Activated CD4-positive, alpha-beta T cell treated with anti-CD3 and anti-CD28 coated beads, Interleukin-2, amount 50 U/mL, for 48 hours (primary cell): ENCODE measurements at places on chromosomes 7 and 10.

DNA sequence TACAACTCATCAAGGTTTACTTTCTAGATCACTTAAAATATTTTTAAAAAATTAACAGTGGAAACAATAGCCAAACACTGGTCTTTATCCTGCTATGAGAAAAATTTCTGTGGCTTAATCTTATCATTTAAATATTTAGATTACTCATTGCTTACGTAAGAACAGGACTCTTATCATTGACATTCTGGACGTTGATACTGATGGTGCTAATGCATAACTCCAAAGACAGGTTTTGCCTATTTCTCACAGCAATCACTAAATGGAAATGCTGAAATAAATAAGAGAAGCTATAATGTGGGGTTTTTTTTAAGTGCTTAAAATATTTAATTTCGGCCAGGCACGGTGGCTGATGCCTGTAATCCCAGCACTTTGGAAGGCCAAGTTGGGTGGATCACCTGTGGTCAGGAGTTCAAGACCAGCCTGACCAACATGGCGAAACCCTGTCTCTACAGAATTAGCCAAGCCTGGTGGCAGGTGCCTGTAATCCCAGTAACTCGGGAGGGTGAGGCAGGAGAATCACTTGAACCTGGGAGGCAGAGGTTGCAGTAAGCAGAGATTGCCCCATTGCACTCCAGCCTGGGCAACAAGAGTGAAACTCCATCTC lies 195.0 kb downstream of the HGF start:
- no peak for DNase-seq

GRCh38 chr10:87562750-87563149 lies 58.1 kb downstream of the MINPP1 start:
- no peak for DNase-seq

- no peak for DNase-seq
Measured at GRCh38 chr10:132774902-132775863, 10.8 kb downstream of the NKX6-2 start.

- DNase-seq, result no peak
Measured at GRCh38 chr7:132656846-132657776, 80.8 kb upstream of the PLXNA4 start.

DNA sequence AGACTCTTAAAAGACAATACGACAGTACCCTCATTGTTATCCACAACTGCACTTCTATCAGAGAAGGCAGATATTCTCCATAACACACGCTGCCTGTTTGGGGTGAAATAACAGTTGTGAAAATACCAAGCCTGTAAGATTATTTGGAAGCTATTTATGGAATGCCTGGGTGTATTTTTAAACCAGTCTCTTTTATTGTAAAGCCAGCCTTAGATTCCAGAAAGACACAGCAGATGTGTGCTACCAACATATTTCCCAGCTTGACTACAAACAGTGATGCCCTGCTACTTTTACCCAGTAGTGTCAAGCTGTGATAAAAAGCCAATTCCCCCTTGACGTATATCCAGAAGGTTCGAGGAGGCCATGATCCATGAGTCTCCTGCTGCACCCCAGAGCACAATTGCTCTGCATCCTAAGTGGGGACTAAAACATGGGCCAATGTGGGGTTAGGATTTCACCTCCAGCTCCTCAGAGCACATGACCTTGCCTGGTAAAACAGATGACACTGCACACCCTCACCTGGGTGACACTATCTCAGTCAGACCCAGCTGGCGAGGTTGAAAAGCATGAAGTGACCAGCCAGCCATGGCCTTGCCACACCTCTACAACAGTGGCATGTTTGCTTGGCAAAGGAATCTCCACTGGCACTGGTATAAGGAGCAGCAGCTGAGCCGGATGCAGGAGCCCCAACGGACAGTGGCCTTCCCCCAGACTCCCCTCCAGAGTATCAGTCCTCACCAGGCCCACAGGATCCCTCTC lies 62.2 kb downstream of the GFRA1 start:
- no peak for DNase-seq

GRCh38 chr10:130411496-130412085 lies 275.4 kb downstream of the GLRX3 start:
- no peak for DNase-seq

DNA sequence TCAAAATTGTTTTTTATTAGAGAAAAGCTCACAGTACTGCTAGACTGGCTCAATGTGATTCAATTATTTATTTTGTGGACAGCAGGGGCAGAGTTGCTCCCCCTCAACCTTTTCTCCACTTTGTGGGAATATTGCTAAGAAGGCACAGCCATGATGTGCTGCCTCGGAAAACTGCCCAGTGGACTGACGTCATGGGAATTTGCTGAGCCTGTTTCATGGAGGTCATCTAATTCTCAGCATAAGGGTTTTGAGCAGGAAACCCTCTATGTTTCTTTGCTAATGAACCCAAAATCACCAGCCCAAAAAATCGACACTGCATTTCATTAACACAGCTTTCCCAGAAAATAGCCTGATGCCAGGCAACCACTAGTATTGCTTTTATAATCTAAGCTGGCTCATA lies 228.8 kb upstream of the FAM3C start:
- no peak for DNase-seq

- no peak for DNase-seq
Measured at GRCh38 chr7:95095966-95096540, 188.7 kb downstream of the PPP1R9A start.

GRCh38 chr7:4749363-4749762 lies 26.1 kb upstream of the AP5Z1 start:
- DNase-seq, result no peak

DNA sequence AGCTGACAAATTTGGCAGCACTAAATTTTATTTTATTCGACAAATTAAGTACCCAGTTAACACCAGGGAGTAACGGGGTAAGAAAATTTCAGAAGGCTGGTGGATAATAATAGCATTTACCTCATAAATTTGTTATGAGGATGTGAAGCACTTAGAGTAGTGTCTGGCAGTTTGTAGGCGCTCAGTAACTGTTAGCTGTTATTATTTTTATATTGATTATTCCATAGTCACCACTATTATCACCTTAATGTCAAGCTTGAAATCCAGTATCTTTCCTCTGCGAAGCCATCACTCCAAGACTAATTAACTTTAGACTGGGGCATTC lies 563 bp upstream of the COA1 start:
- no peak for DNase-seq

- DNase-seq, result peak; percentile 21
Measured at GRCh38 chr7:140639366-140640053, 1.1 kb downstream of the DENND2A start.

- DNase-seq, result no peak
Measured at GRCh38 chr7:75639886-75640190, 98.9 kb downstream of the HIP1 start.

DNA sequence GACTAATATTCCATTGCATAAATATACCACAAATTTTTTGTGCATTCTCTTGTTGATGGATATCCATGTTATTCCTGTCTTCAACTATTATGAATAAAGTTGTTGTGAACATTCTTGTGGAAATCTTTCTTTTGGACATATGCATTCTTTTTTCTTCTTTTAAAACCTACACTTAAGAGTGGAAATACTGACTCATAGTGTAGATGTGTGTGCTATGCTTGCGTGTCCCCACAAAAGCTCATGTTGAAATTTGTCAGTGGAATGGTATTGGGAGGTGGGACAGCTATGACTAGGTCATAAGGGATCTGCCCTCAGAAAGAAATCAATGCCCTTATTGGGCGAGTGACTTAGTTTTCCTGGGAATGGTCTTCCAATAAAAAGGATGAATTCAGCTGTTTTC lies 203.6 kb upstream of the PRSS58 start:
- no peak for DNase-seq

GRCh38 chr7:129896568-129897382 lies 56.0 kb downstream of the UBE2H start:
- DNase-seq, result no peak

- no peak for DNase-seq
Measured at GRCh38 chr10:78013564-78013963, 15.8 kb downstream of the POLR3A start.

GRCh38 chr10:54449056-54449455 lies 352.0 kb downstream of the PCDH15 start:
- DNase-seq, result no peak

DNA sequence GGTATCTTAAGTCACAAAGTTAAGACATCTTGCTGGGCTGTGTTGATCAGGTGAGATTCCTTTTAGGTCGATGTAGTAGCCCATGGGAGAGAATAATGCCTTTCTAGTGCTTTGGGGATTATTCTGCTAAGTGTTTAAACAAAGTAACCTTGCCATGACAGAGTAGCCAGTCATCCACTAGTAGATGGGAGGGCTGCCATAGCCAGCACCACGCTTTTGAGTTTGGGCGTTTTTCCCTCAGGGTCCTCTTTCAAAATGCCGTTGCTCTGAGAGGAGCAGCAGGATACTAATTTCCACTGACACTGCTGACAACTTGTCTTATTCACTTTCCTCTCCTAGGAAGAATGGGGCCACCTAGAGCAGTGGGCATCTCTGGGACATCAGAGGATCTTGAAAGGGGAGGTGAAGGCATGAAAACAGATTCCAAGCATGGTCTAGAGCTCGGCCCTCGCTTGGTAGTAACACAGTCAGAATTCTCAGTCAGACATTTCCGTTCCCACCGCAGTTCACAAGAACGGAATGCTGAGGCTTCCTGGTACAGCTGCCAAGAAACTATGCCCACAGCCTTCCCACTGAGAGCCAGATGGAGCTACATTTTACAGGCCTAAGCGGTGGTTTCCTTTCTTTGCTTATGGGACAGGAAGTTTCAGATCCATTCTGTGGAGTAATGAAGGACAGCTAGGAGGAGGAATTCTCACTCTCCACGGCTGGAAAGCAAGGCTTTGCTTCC lies 15.3 kb upstream of the RSU1 start:
- DNase-seq, result no peak

DNA sequence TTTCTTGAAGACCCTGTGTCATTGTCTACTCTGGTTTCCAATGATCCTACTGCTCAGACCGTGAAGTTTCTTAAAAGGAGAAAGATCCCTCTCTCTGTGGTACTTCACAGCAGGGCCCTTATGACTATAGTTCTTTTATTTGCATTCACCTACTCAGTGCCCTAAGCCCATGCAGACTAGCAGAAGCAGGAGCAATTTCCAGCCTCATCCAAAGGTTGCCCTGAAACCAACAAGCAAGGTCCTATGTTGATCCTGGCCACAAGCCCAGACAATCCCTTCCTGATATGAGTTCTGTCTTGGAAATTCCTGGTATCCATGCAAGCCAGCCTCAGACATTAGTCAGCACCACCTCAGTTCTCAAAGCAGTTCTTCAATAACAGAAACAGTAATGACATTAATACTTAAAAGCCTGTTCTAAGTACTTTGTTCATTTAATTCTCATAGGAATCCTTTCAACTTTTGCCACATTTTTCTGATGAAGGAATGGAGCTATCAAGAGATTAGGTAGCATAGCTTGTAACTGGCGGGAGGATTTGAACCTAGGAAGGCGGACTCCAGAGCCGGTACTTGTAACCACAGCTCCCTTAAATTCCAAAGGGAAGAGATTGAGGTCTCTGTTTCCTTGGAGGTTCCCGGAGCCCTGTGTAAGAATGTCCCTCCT lies 58.1 kb upstream of the ST8SIA6 start:
- no peak for DNase-seq

DNA sequence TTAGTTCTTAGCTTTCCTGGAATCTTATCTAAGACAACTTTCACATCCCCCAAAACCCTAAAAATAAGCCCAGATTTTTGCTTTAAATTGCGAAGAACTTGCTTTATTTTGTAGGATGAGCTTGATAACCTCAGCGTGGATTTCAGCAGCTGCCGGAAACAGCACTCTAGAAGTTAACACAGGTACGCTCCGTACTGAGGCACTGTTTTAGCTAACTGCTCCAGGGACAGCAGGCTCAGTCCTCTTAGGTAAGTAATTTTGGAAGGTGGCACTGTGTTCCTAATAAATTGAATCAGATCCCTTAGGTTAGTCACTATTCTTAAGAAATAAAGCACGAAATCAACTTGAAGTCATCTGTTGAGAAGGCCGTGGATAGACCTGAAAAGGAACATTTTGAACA lies 2.2 kb upstream of the AUTS2 start:
- no peak for DNase-seq

- no peak for DNase-seq
Measured at GRCh38 chr10:35223016-35223415, 96.4 kb downstream of the CREM start.

DNA sequence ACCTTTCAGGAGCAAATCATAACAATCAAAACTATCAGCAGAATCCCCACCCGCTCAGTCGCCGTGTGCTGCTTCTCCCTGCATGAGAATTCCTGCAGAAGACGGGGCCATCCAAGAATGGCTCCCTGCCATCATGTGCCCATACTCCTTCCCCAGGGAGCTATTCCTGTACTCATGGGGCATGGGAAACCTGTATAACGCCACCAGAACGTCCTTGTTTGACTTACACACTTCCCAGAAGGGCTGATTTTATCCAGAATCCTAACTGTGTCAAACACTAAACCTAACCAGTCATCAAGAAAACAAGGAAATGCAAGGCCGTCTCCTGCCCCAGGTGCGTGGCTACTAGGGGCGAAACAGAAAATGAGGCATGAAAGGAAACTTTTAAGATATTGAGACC lies 16.0 kb downstream of the DIP2C start:
- DNase-seq, result no peak

- no peak for DNase-seq
Measured at GRCh38 chr10:8150401-8150905, 96.0 kb downstream of the GATA3 start.

DNA sequence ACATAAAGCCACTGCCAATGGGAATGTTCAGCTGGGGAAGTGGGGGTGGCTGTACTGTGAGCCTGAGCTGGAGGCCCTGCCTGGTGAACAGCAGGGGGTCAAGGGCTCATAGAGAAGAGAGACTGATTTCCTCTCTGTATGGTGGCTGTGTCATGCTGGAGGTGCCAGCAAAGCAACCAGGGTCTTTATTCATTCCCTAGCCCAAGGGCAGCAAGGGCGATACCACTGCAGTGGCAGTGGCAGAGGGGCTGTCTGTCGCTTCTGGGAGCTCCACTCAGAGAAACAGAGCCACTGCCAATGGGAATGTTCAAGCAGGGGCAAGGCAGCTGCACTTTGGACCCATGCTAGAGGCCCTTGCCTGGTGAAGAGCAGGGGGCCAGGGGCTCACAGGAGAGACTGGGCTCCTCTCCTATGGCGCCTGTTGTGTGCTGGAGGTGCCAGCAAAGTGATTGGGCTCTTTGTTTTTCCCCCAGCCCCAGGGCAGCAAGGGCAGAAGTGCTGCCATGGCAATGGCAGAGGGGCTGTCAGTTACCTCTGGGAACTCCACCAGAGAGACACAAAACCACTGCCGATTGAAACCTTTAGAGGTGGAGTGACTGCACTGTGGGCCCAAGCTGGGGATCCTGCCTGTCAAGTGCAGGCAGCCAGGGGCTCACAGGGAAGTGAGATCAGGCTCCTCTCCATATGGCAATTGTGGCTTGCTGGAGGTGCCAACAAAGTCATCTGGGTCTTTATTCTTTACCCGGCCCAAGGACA lies 545.1 kb downstream of the SH2D4B start:
- DNase-seq, result no peak

GRCh38 chr7:46282155-46282554 lies 361.1 kb upstream of the IGFBP3 start:
- no peak for DNase-seq

GRCh38 chr7:130494431-130494858 lies 2.6 kb downstream of the MEST start:
- no peak for DNase-seq

DNA sequence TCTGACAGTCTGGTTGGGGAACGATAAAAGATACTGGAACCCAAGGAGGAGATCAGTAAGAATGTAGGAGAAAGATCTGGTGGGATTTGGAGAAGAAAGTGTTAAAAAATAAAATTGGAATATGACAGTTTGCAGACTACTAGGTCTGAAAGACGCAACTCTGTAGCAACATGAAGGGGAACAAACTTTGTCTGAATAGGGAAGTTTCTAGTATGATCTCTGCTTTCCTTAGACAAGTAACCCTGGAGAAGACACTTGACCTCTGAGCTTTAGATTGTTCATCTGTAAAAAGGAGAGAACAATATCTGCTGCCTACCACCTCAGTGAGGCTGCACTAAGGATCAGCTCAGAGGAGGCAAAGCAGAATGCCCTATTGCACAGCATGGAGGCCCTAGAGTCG lies 3.0 kb upstream of the PRSS1 start:
- DNase-seq, result no peak
